H4 (cell line): ENCODE measurements at places on chromosomes 12 and 14. TPM values are rescaled to one million over a fixed set of nuclear protein-coding genes. Genes with fewer than 3 reads are reported as not detected.

MYF6 gene
- not detected in 2 replicates for total RNA-seq

LALBA gene
- not detected in 2 replicates for total RNA-seq

CDCA4 gene
- 42.8 and 46.1 TPM in 2 replicates for total RNA-seq

KRT71 gene
- total RNA-seq = not detected in 2 replicates

ACSM4 gene
- not detected in 2 replicates for total RNA-seq
